ENCODE measurements at places on chromosomes 12 and 14.
A peak's percentile ranks its signal among the peaks of the same experiment; 100 is the strongest.

DNA sequence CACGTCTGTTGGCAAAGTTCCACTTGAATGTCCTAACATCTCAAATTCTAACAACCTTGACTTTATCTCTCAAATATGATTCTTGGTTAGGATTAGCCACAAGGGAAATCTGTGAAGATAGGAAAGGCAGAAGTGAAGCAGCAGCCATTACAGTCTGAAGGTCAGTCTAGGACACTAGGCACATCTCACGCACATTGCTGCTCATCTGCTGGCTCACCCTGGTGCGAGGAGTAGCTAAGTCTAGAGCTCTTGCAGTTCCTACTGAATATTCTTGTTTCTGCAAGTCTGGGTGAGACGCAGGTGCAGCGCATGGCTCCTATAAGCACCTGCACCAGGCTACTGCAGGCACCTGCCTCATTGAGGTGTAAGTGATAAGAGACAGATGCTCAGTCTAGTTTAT is 6.4 kb upstream of the SLC25A3 start:
- no peak for DNase-seq

- no peak for DNase-seq
Measured at GRCh38 chr12:107079172-107080011, 14.0 kb downstream of the CRY1 start.

DNA sequence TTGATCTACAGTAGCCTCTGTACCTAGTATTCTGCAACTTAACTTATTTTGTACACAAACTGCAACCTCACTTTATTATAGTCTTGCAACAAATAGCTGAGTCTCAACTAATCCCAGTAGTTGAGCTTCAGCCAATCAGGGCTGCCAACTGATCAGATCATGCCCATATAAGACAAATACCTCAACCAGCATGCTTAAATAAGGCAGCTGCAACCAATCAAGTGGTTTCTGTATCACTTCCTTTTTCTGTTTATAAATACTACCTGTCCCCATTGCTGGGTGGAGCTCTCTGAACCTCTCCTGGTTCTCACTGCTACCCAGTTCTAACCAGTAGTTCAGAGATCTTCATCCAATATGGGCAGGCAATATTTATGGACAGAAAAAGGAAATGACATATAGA is 248.5 kb upstream of the FBXO33 start:
- no peak for DNase-seq

DNA sequence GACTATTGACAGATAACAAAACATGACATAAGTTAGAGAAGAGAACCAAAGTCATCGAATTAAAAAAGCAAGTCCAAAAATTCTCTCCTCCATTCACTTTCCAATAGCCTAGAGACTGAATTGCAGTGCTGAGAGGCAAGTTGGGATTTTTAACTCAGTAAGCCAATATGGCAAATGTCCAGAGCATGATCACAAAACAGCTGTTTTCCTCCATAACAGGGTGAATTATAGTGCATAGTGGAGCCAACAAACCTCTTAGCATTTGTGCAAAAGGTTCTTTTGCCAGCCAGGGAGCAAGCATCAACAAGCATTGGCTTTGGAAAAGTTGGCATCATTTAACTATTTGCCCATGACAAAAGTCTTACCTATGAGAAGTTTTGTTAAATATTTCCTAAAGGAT is 458.8 kb upstream of the NOVA1 start:
- no peak for DNase-seq

GRCh38 chr14:87805315-87805723 is 187.7 kb downstream of the GALC start:
- peak; percentile 35 for DNase-seq

GRCh38 chr12:6323340-6323994 is 13.0 kb downstream of the PLEKHG6 start:
- DNase-seq, result peak; percentile 38

DNA sequence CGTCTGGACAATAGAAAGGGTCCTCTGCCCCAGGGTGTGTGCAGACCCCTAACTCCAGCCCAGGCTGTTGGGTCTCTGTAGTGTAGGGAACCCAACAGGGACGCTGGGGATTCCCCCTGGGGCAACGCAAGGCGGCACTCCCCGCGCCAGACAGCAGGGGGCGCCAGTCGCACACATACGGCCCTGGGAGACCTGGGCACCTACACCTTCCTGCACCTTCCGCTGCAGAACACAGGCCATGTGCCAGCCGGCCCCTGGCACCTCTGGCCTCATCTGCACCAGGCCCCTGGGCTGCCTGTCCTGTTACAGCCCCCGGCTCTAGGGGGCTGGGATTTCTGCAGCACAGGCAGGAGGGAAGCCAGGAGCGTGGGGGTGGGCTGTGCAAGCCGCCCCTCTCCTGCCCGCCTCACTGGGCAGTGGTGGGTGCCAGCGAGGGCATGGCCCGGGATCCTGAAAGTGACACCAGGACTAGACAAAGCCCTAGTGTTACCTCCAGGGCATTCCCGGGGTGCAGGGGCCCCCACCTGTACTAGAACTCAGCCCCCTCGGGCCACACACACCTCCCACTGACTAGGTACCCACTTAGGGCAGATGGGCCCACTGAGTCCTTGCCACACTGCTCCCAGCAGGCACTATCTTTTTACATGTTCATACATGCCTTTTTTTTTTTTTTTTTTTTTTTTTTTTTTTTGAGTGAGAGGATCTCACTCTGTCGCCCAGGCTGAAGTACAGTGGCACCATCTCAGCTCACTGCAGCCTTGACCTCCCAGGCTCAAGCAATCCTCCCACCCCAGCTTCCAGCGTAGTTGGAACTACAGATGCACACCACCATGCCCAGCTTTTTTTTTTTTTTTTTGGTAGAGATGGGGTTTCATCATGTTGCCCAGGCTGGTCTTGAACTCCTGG is 37.5 kb downstream of the CCNK start:
- peak; percentile 85 for DNase-seq

DNA sequence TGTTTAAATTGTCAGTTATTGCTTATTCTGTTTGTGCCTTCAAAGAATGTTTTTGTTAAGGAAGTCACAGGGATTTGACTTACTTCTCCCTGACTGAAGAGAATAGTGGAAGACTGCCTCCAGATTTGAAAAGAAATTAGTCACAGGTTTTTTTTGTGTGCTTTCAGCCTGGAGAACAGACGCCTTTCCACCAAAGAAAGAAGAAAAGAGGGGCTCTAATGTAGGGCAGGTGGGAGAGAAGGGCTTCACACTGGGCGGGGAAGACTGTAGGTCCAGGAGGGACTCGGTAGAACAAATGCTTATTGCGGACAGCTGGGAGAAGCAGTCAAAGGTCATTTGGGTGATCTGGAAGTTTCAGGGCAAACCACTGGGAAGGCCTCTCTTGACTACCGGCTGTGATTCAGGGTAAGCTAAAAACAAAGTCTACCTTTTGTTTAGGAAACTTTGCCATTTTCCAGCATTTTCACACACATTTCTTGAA is 76.8 kb downstream of the SAMD4A start:
- DNase-seq, result no peak

DNA sequence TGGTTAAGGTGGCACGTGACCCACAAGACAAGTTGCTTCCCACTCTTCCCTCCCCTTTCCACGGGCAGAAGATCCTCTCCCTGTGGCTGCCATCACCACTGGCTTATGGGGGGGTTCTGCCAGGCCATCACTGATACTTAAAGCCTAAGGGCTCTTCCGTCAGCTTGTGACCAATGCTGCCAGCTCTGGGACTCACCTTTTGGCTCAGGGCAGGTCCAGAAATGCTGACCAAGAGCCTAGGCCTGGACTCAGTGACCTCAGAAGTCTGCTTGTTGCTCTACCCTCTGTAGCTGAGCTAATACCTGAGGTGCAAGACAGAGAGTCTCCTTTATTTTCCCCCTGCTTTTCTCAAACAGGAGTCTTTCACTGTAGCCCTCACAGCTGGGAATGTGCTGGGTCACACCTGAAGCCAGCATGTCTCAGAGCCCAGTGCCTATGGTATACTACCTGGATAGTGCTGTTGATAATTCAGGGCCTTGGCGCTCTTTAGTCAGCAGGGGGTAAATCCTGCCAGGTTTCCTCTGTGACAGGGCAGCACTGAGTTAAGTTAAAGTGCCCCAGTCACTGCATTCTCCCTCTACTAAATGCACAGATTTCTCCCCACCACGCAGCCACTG is 19.7 kb downstream of the FGD4 start:
- no peak for DNase-seq

- DNase-seq, result peak; percentile 12
Measured at GRCh38 chr14:106210650-106211049, 684.3 kb downstream of the TMEM121 start.

DNA sequence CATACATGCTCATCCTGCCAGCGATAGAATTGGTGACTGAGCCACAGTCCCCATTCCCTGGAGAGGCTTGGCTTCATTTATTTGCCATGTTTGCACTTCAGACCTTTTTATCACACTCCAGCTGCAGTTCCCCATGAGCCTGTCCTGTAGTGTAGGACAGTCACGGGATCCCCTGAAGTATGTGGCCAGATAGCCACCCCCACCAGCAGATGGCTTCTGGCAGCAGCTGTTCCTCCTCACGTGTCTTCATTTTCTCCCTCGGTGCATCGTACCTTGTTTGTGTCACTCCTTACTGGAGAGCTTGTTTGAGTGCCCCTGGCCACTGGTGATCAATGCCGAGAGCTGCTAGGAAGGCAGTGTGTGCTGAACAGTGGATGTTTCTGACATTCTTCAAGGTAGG is 40.2 kb downstream of the UBE3B start:
- no peak for DNase-seq

DNA sequence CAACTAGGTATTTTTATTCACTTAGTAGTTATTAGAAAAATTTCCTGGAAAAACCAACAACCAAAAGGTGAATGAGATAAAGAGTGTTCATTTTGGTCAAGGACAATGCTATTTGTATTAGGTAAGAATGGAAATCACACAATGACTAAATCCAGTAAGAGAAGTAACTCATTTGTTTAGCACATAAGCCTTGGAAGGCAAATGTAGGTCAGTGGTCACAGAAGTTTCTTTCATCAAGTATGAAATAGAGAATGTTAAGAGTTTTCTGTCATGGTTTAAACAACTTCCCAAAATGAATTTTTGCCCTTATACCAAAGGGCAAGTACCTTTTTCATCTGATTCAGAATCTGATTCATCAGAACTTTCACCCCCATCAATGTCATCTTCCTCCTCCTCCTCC is 101.7 kb downstream of the KIF21A start:
- DNase-seq, result no peak

All from activated naive CD4-positive, alpha-beta T cell treated with Interleukin-2 at 50 U/mL for 16 hours (primary cell).